ENCODE measurements at places on chromosomes 4 and X.

- DNase-seq: no peak
Observed at GRCh38 chrX:148938348-148938747, 437.9 kb downstream of the AFF2 start.

GRCh38 chr4:176002007-176002613, 63.5 kb upstream of the WDR17 start:
- no peak for DNase-seq

- DNase-seq: no peak
Observed at GRCh38 chr4:77501851-77502250, 103.8 kb upstream of the CXCL13 start.

DNA sequence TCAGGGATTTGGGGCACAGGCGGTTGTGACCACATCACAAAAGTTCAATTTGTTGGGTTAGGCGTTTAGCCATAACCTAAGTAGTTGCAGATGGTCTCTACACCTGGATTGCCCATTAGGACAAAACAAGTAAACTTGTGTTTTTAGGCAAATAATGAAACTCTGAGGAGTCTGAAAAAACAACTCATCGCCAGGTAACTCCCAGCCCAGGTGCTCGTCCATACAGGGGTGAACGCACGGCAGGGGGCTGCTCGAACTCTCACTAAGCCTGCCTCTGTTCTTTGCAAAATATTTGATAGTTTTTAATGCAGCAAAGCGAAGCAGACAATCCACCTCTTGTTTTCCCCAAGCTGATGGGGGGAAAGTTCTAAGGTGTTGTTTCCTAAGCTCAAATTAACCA, 559 bp upstream of the RHOH start:
- no peak for DNase-seq

GRCh38 chr4:188780686-188781085, 641.4 kb downstream of the TRIML1 start:
- DNase-seq: no peak

DNA sequence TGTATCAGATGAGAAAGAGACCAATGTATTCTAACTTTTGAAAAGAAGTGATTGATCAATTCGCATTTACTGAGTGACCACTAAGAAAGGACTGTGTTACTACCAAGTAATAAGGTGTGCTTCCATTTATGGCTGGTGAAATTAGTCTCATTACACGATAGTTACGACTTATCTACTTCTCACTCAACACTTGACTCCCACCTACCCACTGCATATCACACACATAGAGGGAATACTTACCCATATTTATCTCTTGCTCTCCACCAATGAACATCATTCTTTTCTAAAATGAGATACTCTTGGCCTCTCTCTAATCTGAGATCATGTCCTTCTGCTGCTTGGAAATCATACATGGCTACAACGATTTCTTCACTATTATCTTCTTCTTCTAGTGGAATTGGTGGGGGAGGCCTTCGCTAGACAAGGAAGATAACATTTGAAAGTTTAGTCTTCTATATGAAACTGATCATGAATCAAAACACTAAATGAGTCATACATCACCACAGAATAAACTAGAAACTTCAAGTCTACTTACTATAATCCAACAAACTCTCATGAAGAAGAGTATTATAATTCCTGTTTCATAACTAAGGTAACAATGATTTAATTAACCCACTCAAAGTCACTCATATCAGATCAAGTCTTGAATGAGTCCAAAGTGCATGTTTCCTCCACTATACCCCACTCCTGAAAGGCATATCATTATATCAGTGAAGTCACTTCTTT, 33.7 kb upstream of the TXK start:
- DNase-seq: no peak

- DNase-seq: no peak
Observed at GRCh38 chr4:101175896-101176676, 171.2 kb downstream of the PPP3CA start.

DNA sequence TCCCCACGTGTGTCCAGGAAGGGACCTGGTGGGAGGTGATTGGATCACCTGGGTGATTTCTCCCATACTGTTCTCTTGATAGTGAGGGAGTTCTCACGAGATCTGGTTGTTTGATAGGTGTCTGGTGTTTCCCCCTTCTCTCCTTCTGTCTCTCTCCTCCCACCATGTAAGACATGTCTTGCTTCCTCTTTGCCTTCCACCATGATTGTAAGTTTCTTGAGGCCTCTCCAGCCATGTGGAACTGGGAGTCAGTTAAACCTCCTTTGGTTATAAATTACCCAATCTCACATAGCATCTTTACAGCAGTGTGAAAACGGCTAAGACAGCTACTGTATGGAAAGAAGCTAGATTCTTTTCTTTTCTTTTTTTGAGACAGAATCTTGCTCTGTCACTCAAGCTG, 21.6 kb upstream of the FGG start:
- no peak for DNase-seq

DNA sequence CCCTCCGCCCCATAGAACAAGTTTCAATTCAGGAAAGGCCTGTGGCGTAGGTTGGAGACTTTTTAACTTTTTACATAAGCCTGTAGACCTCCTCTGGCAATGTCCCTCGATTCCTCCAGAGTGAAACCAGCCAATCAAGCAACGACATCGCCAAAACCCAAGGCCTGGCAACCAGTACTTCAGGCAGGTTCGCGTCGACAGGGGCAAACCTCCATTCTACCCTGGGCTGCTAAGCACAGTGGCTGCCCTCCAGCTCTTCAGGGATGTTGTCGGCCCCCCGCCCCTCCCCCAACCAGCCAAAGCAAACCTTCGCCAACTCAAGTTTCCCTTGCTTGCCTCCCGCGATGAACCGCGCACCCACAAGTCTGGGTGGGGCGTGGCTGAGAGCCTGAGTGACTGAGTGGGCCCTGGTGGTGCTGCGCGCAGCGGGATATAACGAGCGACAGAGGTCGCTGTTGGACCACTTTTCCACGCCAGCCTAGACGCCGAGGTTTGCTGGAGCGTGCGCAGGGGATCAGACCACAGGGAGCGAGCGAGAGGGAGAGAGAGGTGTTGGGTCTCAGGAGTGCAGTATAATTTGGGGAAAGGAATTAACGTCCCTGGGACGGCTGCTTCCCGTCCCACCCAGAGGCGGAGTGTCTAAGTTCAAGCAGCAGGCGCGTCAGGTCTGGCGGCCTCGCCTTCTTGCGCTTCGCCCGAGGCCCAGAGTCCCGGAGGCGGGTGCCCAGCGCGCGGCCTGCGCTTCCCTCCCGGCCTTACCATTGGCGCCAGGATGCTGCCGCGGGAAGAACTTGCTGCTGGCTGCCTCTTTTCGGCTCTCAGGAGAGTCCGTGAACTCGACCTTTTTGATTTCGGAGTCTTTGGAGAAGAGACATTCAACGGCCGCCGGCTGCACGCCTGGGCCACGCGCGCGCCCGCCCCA, 9.0 kb upstream of the PITX2 start:
- peak; percentile 5 for DNase-seq

DNA sequence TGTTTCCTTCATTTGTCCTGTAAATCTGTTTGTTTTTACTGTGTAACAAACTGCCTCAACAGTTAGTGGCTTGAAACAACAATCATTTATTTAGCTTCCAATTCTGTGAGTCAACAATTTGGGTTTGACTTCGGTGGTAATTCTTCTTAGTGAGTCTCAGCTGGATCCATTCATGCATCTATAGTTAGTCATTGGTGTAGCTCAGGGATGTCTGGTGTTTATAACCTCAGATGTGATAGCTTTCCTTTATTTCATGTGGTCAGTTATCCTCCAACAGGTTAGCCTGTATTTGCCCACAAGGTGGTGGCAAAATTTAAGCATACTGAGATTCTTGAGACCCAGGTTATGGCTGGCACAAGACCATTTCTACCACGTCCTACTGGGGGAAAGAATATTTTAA, 1267.2 kb downstream of the RAPGEF2 start:
- no peak for DNase-seq

DNA sequence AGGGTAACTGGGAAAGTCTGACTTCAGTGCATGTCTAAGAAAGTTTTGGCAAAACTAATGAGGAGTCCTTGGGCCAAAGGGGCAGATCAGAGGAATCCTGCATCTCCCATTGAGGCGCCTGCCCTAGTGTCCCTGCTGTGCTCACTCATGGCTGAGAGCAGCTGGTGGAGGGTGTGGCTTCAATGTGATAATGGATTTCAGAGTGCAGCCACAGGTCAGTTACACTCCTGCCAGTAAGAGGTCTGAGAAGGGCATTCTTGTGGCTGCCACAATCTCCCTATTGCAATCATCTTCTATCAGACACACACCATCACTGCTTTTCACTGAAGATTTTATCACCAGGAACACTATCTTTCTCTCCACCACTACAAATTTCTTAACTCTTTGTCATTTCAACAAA, 457.1 kb downstream of the MID1IP1 start:
- DNase-seq: no peak

GRCh38 chr4:60500810-60501209, 699.3 kb upstream of the ADGRL3 start:
- no peak for DNase-seq

- peak; percentile 52 for DNase-seq
Observed at GRCh38 chr4:1249731-1250526, 999 bp upstream of the CTBP1 start.

DNA sequence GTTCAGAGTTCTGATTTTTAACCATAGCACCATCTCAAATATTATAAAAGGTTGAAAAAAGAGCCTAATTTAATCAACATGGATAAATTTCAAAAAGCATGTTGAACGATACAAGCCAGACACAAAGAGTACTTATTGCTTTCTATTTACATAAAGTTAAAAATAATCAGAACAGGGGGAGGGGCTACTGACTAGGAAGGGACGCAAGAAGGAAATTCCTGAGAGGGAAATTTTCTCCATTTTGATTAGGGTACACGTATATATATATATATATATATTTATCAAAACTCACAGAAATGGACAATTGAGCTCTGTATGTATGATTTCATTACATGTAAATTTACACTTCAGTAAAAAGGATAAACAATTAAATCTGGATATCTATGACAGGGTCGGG, 482 bp upstream of the MBTPS2 start:
- no peak for DNase-seq

GRCh38 chrX:19990151-19990555, 708 bp downstream of the BCLAF3 start:
- peak; percentile 8 for DNase-seq

GRCh38 chr4:81472281-81473182, 825 bp upstream of the RASGEF1B start:
- peak; percentile 52 for DNase-seq

- DNase-seq: peak; percentile 23
Observed at GRCh38 chrX:150361070-150361776, 1.9 kb upstream of the MAMLD1 start.

- no peak for DNase-seq
Observed at GRCh38 chr4:176595257-176595656, 197.5 kb downstream of the VEGFC start.

GRCh38 chrX:148534291-148534690, 33.9 kb downstream of the AFF2 start:
- no peak for DNase-seq

DNA sequence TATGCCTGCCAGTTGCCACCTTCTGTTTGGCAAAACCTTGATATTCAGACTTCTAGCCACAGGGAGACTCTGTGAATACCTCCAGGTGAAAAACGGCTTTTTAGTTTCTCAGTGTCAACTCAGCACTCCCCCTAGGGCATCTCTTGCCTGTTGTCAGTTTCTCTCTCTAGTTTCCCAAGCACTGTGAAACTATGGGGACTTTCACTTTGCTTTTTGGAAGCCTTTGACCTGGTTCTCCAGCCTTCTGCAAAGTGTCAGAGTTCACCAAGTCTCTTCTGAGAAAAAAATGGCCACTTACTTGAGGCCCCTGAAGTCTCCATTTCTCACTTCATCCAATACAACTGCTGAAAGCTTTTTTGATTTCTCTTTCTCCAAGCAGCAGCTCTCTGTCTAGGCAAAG, 521.5 kb downstream of the INPP4B start:
- DNase-seq: no peak

DNA sequence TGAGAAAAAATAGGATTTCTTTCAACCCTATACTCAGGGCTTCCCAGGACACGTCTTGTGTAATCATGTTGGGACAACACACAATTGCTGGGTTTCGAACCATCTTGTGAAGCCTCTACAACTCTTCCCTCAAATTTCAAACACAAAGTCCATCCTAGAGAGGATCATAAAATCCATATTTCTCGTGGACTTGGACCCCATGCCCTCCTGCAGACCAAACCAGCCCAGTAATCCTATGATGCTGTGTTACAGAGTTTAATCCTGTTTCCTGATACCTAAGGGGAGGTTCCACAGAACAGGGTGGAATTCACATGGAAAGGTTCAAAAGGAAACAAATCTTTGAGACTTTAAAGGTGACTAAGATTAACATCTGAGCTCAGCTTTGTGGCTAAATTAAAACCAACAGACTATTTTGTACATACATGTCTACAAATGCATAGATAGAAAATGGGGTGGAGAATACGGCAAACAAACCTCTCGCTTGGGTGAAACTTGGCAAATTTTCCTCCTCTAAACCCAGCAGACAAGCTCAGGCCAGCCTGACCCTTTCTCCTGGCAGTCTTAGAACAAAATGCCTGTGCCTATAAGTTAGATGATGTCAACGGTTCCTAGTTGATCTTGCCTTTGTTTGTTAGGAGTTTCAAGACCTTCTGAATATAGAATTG, 38.1 kb downstream of the EGFL6 start:
- no peak for DNase-seq

DNA sequence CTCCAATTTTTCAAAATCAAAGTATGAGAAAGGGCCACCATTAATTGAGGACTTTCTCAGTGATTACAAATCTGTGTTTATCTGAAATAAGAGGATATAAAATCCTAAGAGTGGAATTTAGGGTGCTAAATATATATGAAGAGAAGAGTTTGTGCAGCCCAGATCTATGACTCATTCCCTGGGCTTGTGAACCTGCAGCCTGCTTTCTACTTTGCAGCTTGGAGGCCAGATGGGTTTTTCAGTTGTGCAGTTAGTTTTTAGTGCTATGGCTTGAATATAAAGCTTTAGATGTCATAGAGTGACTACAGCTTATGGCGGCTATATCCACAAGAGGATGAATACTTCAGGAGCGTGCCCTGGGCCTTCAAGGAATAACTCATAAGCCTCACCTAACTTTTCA, 1391.1 kb downstream of the FSTL5 start:
- DNase-seq: no peak

GRCh38 chr4:79676705-79677104, 268.7 kb upstream of the GK2 start:
- no peak for DNase-seq

DNA sequence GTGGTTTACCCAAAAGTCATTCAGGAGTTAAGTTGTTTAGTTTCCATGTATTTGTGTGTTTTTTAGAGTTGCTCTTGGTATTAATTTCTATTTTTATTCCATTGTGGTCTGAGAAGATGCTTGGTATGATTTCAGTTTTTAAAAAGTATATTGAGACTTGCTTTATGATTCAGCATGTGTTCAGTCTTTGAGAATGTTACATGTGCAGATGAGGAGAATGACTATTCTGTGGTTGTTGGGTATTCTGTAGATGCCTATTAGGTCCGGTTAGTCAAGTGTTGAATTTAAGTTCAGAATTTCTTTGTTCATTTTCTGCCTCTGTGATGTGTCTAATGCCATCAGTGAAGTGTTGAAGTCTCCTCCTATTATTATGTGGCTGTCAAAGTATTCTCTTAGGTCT, 249.4 kb downstream of the ARHGAP10 start:
- no peak for DNase-seq

DNA sequence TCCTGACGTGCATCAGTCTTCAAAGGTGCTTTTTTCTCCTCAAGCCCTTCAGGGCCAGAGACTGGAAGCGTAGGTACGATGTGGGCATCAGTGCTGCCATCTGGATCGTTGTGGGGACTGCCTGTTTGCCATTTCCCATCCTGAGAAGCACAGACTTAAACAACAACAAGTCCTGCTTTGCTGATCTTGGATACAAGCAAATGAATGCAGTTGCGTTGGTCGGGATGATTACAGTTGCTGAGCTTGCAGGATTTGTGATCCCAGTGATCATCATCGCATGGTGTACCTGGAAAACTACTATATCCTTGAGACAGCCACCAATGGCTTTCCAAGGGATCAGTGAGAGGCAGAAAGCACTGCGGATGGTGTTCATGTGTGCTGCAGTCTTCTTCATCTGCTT, 15.7 kb downstream of the P2RY10 start:
- DNase-seq: no peak
